GM03348 (cell line): ENCODE measurements at places on chromosomes 6 and 20.

DNA sequence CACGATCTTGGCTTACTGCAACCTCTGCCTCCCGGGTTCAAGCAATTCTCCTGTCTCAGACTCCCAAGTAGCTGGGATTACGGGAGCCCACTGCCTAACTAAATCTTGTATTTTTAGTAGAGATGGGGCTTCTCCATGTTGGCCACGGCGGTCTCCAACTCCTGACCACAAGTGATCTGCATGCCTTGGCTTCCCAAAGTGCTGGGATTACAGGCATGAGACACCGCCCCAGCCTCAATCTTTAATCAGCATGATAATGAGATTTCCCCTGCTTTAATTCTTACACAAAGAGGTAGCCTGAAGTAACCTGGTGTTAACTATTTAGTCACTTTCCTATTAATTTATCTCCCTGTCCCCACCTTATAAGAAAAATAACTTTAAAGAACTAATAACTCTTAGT is 31.3 kb upstream of the TRDN start:
- no peak for DNase-seq

DNA sequence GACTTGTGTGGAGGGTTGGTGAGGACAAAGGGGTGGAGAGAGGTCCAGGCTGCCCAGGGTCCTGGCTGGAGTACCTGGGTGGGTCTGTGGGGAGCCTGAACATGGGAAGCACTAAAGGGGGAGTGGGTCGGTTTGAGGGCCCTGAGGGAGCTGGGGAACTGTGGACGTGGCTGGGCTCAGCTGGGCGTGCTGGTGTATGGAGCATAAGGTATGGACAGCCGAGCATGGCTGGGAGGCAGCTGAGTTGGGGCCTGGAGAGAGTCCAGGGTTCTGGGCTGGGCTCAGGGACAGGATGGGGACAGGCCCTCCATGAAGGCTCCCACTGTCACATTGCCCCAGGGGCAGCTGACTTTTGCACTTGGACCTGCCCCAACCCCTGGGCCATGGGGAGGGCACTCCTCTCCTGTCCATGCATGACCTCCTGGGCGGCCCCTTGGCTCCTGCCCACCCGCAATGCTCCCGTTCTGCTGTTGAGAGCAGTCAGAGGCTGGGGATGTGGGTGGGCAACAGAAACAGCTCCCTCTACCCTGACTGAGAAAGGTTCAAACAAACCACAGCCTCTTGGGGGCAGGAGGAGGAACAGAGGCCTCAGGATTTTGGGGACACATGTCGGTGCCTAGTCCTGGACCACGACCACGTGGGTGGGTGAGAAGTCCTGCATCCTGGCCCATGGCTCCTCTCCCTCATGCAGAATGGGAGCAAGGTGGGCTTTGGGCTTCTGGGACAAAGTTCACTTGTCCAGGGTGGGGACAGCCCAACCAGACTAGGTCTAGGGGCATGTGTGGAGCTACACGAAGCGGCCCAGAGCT is 4.5 kb downstream of the C20orf204 start:
- no peak for DNase-seq

GRCh38 chr6:160678744-160679401 is 14.8 kb upstream of the LPA start:
- DNase-seq = no peak

DNA sequence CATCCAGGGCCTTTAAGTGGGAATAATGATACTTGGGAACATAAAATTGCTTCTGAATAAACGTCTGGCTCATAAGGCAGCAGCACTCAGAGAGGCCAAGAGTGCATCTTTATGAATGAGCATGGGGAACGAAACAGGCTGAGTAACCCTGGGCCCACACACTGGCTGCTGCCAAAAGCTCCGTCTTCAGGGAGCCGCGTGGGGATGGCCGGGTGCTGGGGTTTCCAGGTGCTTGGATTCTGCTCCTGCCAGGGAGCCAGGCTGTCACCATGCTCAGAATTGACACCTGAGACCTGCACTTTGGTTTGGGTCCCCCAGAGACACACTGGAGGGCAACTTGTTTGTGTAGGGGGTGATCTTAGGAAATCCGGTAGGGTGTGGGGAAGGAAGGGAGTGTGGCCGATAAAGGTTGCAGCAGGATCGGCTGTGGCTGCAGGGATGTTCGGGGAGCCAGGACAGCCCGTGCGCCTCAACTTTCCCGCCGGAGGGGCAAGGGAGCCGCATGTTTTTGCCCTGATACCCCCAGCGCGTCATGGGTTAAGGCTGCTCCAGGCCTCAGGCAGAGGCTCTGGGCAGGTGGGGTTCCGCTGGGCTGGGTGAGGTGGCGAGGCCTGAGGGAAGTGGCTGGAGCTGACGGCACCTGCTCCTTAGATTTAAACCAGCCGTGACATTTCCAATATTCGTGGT is 101.8 kb downstream of the YTHDF1 start:
- DNase-seq = no peak

DNA sequence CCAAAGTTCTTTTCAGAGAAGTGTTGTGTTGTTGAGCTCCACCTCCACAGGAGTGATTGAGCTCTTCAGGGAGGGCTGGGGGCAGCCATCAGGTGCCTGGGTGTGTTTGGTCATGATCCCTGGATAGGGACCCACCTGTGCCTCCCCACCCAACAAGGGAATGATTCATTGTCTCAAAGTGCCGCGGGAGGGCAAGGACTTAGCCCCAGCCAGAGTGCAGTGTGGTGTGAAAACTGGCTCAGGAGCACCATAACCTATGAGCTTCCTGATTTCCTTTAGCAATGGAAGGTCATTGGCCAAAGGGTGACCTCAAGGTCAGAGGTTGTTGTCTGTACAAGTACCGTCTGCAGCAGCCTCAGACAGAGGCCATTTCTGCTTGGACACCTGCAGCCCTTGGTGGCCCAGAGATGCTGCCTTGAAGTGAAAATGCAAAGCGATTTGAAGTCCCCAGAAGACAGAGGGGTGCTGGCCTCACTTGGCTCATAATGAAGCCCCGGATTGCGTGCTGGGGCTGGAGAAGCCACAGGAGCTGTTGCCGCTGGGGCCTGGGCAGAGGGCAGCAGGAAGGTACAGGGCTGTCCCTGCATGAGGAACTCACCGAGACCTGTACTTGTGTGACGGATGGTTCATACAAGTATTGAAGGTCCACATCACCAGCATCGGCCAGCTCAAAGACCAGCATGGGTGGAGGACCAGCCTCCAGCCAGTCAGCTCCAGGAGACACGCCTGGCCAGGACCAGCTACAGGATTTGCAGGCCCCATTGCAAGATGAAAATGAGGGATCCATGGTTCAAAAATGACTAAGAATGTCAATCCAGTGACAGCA is 100.6 kb upstream of the DUSP22 start:
- DNase-seq = no peak

DNA sequence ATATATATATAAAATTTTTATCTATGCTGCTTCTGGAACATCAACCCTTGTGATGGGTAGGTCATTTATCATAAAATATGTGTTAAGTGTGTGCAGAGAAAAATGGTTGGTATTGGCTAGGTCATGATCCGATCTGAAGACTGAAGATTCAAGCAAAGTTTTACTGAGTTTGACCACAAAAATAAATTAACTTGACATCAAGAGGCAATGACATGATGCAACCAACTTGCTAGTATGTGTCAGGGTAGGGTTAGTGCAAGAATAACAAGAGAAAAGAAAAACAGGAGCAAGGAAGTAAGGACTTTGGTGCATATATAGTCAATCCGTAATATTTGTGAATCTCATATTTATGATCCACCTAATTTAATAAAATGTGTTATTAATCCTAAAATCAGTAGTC is 1202.0 kb upstream of the ADGRB3 start:
- no peak for DNase-seq

GRCh38 chr6:21219241-21219640 is 374.3 kb upstream of the SOX4 start:
- no peak for DNase-seq

DNA sequence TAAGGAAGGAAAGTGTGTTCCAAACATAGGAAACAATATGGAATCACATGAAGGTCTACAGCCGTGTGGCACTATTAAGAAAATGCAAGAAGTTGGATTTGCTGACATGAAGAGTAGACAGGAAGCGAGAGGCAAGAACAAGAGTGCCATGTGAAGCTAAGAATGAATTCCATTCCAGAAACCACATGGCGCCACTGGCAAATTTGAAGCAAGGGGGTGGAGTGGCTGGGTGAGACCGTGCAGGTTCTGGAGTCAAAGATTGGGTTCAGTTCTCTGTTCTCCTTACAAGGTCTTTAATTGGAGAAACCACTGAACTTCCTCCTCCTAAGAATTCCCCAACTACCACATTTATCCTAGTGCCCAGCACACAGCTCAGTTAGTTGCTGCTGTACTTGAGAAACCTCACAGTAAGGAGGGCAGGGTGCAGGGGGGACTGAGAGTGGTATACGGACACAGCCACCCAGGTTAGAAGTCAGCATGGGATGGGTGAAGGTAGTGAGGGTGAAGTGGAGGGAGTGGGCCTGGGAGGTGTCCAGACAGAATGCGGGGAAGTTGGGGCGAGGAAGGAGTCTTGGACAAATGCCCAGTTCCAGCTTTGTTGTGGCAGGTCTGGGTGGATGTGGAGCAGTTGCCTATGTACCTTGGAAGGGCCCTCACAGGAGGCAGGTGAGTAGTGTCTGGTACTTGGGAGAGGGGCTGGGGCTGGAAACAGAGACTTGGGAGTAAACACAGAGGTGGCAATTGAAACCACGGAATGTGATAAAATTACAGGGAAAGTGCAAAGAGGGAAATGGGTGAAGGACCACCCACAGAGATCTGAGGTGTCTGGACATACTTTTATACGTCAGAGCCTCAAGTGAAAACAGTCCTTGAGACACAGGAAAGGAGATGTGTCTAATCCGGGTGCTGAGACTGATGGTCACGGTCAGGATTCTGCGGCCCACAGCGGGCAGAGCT is 14.3 kb downstream of the LYRM4 start:
- no peak for DNase-seq

DNA sequence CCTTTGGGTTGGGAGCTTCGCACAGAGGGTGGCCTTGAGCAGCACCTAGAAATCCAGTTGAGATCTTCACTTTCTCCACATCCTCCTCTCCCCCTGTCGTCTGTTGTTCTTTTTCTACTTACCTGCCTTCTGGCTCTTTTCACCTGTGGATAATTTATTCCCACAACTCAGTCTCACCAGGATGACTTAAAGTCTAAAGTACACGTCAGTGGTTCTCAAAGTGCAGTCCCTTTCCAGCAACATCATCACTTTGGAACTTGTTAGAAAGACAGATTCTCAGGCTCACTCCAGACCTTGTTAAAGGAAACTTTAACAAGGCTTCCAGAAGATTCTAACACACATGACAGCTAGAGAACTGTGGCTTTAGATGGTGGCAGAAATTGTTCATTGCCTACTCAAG is 27.7 kb upstream of the BCAS1 start:
- DNase-seq = no peak

- no peak for DNase-seq
Measured at GRCh38 chr6:35008858-35009257, 119.8 kb downstream of the ANKS1A start.

GRCh38 chr6:19312241-19312978 is 524.8 kb upstream of the ID4 start:
- DNase-seq = no peak

GRCh38 chr6:136754820-136755219 is 37.5 kb downstream of the MAP3K5 start:
- no peak for DNase-seq

DNA sequence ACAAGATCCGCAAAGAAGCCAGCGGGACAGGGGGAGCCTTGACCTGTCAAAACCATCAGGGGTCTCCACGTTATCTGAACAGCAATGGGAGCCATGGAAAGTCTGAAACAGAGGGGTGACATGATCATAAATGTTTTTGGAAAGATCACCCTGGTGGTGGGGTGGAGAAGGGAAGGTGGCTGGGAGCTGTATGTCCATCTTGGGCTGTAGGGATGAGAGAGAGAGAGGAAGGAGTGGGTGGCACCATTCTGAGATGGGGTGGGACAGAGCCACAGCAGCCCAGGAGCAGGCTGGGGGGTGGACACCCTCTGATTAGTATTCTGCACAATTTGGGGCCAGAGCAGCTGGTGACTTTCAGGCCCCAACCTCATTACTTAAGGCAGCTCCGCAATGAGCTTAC is 30.1 kb downstream of the ANKRD60 start:
- no peak for DNase-seq

DNA sequence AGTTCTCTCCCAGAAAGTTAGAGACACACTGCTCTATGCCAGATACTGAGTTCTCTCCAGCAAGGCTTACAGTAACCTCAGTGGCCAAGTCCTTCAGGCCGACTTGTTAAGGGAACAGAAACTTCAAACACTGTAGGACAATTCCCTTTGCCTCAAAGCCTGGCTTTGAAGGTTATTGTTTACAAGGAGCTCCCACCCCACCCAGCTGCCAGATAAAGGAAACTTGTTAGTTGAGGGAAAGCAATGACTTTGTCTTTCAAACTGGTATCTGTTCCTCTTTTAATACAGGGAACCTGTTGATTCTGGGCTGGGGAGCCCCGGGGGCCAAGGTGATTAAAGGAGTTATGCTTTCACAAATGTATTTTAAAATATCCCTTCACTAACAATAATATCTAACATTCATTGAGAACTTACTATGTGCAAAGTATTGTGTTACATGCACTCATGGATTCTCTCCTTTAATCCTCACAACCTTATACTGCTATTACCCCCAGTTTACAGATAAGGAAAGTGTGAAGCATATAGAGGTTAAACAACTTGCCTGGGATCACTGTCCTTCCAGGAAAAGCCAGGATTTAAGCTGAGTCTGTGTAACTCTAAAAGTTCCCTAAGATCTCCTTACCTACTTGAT is 27.6 kb upstream of the CDKN1A start:
- no peak for DNase-seq

DNA sequence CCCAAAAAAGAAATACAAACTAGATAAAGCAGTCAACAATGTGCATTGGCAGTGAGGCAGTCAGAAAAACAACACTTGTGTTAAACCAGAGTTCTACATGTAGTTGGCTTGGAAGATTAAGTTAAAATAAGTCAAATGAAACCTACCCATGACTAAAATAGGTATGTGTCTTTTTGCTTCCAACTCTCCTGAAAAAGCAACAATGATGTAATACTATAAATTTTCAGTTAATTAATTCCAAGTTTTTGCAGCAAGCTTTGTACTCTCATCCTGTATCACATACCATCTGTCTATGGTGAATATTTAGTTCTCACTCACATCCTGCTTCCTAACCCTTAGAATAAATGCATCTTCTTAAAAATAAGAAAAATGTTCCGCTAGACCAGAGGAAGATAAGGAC is 261.5 kb downstream of the KIF16B start:
- no peak for DNase-seq

GRCh38 chr6:165676435-165677068 is 13.5 kb upstream of the PDE10A start:
- no peak for DNase-seq

GRCh38 chr20:11445161-11445560 is 472.5 kb upstream of the BTBD3 start:
- DNase-seq = no peak
